ENCODE measurements at places on chromosomes 3 and 15.

- DNase-seq, result no peak
Observed at GRCh38 chr3:124260206-124260915, 268.4 kb upstream of the ROPN1 start.

DNA sequence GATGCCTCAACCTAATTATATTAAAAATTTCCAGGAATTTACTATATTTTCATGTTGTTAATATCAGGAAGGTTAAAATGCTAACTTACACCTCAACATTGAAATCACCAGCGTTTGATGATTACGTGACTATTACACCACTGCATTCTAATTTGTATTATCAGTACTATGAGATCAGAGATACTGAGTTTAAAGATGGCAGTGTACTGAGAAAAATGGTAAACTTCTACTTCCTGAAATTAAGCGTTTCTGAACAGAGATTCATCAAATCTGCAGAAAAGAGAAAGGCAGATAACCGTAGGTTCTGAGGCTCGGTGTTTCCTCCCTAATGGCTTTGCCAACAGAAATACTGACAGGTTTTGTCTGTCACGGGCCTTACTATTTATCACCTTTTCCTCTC, 69.9 kb downstream of the CRTC3 start:
- no peak for DNase-seq

DNA sequence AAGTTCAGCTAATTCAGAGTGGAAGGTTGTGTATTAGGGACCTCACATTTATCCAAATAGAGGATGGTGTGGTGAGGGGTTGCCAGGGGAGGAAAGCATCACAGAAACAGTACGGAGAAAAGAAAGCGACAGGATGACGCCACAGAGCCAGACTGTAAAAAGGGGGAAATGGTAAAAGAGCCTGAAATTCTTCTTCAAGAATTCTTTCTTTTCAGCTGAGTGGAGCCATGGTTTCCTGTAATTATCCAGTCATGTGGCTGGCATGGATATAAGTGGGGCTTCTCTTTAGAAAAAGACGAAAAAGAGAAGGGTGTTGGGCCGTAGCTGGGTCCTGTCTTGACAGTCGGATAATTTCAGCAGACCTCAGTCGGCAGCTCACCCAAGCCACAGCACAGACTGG, 24.5 kb upstream of the PSMD6 start:
- no peak for DNase-seq

GRCh38 chr3:184426691-184427141, 46.9 kb downstream of the CHRD start:
- no peak for DNase-seq

DNA sequence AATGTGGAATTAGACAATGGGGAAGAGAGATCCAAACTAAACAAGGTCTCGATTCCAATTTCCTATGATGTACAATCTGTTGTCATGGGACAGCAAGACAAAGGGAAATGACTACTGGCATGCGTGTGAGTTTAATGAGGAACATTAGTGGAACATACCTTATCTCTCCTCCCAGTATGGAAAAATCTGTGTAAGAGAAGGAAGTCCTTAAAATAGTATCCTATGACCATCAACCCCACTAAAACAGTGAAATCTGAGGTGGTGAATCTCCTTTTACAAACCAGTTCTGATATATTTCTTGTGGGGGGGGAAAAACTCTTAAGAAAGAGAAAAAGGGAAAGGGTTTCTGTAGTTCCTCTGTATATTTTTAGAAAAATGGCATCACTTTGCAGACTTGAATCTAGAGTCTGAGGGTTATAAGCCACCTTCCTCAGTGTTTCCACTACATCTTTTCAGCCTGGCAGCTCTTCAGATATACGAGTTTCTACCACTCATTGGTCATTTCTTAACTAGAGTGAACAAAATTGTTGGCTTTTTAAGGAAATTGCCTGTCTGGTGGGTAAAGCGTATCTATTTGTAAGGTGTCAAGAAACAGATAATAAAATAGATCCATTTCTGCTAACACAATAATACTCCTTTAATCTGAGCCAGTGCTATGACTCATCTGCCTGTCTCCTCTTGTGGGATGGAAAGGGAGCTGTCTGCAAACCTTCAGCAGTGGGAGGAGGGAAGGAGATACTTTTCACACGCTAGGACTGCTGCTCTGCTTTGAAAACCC, 3.0 kb upstream of the TNFAIP8L3 start:
- DNase-seq, result no peak

- DNase-seq, result no peak
Observed at GRCh38 chr3:29643034-29643425, 362.2 kb downstream of the RBMS3 start.

- no peak for DNase-seq
Observed at GRCh38 chr15:95486224-95486623, 844.3 kb upstream of the NR2F2 start.

- no peak for DNase-seq
Observed at GRCh38 chr3:51983578-51984268, 388 bp downstream of the ACY1 start.

DNA sequence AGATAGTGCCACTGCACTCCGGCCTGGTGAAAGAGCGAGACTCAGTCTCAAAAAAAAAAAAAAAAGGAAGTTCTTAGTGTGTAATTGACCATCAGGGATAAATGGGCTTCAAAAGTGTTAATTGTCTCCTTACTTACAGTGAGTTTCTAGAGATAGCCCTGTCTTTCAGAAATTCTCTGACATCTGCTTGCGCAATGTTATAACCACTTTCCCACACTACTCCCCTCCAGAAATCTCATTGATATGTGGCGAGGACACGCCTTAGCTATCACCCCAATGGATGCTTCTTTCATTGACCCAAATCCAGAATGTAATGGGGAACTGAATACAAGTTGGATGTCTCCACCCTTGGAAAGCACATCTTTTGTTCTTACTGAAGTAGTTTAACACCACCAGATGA, 70.9 kb downstream of the GMPS start:
- DNase-seq, result no peak

DNA sequence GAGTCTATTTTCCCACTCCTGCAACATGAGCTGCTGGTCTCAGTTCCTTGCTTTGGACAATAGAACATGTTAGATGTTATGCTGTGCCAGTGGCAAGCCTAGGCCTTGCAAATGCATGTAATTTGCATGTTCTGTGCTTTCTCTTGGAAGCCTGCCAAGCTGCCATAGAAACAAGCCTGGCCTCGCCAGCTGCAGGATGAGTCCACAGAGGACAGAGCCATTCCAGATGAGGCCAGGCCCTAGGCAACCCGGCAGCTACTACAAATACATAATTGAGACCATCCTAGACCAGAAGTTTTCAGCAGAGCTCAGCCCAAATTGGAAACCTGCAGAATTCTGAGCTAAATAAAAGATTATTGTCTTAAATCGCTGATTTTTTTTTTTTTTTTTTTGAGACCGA, 39.6 kb downstream of the TRIM69 start:
- DNase-seq, result no peak

DNA sequence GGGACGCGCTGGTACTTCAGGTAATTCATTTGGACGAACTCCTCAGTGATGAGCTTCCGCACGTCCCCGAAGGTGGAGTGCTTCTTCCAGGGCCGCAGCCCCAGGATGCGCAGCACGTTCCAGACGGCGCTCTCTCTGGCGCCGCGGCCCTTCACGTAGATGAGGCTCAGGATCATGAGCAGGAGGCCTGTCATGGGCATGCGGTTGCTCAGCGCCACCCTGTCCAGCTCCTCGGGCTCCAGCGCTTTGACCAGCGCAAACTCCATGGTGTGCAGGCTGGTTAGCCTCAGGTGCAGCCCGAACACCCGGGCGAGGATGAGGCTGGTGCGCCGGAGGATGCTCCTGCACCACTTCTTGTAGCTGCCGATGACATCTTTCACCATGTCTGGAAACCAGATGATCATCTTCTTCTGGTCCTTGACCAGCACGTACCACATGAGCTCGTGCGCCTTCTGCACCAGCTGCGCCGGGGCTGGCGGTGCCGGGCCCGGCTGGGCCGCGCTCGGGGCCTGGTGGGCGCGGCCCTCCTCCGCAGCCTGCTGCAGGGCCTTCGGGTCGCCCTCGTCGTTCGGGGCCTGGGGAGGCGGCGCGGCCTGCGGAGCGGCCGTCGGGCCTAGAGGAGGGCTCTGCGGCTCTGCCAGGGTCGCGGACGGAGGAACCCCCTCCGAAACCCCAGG, 501 bp downstream of the NDN start:
- no peak for DNase-seq

GRCh38 chr3:69309814-69310213, 76.1 kb downstream of the FRMD4B start:
- DNase-seq, result no peak

GRCh38 chr15:22251422-22251821, 171.1 kb downstream of the OR4M2 start:
- DNase-seq, result no peak

DNA sequence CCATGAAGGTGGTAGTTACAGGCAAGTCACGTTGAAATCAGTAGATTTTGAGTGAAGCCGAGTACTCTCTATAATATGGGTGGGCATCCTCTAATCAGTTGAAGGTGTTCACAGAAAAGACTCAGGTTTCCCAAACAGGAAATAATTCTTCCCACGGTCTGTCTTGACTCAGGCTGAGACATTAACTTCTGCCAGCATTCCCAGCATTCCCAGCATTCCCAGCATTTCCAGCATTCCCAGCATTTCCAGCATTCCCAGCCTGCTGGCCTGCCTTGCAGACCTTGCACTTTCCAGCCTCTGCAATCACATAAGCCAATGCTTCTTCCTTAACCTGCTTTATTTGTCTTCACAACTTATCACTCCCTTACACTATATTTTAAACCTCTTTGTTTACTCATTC, 542.3 kb upstream of the ROBO2 start:
- no peak for DNase-seq

- no peak for DNase-seq
Observed at GRCh38 chr3:70999730-71000129, 583.8 kb downstream of the FOXP1 start.

GRCh38 chr3:59318881-59319280, 269.1 kb upstream of the CFAP20DC start:
- no peak for DNase-seq

DNA sequence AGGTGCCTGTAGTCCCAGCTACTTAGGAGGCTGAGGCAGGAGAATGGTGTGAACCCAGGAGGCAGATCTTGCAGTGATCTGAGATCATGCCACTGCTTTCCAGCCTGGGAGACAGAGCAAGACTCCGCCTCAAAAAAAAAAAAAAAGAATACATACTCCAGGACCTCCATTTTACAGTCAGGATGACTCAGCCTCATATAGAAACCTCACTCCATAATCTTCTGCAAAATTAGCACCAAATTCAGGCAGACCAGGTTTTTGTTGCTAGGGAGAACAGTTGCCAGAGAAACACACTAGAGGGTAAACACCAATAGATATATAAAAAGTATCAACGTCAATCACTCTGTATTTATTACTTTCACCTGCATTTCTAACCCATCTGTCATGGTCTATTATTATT, 28.3 kb upstream of the AP3B2 start:
- DNase-seq, result no peak
